Left forelimb (tissue), 1 donor: ENCODE measurements at places on chromosomes 13 and 19.
A peak's percentile ranks its signal among the peaks of the same experiment; 100 is the strongest.

- no peak for DNase-seq
Observed at GRCh38 chr13:110944121-110944967, 29.5 kb upstream of the ANKRD10 start.

DNA sequence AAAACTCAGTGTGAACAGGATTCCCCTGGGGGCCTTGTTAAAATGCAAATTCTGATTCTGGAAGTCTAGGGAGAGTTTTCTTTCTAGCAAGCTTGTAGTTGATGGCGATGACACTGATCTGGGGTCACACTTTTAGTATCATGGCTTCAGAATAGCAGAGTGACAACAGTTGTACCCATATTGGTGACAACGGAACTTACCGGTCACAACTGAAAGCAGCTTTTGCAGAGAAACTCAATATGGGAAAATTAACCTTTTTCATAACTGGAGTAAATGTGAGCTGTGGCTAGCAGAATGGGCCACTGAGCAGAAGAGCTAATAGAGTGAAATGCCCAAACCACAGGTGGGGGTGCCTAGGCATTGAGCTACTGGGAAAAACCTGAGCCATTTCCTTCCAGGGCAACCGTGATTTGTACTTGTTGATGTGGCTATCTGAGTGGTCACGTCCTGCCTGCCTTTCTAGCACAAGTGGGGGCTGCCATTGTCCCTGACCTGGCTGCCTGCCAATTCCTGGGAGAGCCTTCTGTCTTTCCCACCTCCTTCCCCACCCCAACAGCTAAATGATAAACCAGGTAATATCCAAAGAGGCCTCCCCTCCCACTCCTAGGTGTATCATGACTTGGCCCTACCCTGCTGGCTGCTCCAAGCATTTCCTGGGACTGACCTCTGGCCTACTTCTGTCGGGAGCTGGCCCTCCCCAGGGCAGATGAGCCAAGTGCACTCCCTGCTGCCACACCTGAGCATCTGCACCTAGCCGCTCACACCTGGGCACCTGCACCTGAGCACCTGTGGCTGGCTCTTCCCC is 1.7 kb upstream of the SLC10A2 start:
- no peak for DNase-seq

GRCh38 chr13:35213911-35214310 is 262.6 kb downstream of the MAB21L1 start:
- DNase-seq: no peak

DNA sequence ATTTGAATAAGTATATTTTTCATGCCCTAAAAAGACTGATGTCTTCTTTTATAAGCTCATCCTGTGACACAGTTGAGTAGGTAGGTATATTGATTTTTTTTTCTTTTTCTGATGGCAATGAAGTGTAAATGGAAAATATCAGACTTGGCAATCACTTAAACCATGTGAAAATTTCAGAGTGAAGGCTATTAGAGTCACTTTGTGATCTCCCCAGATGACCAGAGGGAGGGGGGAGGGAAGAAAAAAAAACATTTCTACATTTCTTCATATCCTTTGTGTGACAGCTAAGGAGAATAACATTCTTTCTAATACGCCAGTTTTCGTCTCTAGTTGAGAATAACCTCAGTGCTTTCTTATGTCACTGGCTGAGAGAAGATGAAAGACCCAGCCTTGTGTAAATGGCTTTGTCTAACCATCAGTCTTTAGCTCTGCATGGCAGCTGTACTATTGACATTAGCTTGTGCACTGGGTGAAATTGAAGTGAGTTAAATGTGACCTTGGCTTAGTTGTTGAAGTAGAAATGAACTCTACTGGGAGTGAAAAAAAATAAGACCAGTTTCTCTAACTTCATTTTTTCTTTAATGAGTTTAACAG is 332.1 kb upstream of the DACH1 start:
- DNase-seq: no peak

- peak; percentile 54 for DNase-seq
Observed at GRCh38 chr13:31105020-31105795, 56.5 kb downstream of the HSPH1 start.

DNA sequence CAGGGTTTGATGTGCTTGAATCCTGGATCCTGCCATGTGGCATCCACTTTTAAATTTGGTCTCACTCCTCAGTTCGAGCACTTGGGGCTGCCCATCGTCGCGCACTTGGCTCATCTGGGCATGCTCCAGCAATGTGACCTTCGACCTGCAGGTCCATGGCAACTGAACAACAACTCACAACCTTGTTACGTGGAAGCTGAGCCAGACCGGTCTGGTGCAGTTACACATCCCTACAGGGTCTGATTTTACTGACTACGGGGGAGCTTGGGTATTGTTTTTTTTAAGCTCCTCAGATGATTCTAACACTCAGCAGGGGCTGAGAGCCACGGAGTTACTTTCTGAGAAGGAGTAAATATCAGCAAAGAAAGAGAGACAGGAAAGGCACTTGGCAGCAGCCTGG is 769.6 kb downstream of the UQCRFS1 start:
- peak; percentile 37 for DNase-seq

DNA sequence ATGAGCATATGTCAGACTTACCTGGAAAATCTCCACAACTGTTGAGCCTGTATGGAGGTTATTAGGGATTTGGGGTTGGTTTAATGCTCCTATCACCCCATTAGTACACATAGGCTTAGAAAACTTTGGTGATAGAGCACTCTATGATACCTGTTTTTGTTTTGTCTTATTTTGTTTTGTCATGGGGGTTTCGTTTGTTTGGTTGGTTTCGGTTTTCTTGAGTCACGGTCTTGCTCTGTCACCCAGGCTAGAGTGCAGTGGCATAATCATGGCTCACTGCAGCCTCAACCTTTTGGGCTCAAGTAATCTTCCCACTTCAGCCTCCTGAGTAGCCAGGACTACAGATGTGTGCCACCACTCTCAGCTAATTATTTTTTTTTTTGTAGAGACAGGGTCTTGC is 70.0 kb downstream of the MZT1 start:
- no peak for DNase-seq

- DNase-seq: no peak
Observed at GRCh38 chr13:78382491-78382890, 220.9 kb downstream of the POU4F1 start.

- no peak for DNase-seq
Observed at GRCh38 chr19:19956434-19957075, 55.8 kb downstream of the ZNF93 start.

GRCh38 chr19:4986471-4986891 is 17.6 kb downstream of the KDM4B start:
- no peak for DNase-seq

DNA sequence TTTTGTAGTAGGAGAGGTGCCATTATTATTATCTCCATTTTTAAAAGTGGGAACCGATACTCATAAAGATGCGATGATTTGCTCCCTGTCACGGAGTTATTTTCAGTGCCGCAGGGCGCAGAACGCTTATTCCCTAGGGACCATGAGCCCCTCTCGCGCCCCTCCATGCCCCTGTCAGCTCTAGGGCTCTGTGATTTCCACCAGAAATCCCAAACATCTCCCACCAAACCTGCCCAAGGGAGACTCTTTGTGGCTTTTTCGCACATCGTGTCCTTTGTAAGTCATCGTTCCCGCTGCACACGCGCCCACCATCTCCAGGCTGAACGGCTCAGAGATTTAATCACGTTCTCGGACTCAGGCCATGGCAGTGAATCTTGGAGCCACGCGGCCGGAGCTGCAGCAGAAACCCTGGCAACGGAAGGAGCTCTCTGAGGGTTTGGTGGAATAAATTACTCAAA is 105.1 kb downstream of the DNAJC15 start:
- DNase-seq: peak; percentile 36

- DNase-seq: no peak
Observed at GRCh38 chr13:29502391-29503008, 93.0 kb downstream of the SLC7A1 start.

DNA sequence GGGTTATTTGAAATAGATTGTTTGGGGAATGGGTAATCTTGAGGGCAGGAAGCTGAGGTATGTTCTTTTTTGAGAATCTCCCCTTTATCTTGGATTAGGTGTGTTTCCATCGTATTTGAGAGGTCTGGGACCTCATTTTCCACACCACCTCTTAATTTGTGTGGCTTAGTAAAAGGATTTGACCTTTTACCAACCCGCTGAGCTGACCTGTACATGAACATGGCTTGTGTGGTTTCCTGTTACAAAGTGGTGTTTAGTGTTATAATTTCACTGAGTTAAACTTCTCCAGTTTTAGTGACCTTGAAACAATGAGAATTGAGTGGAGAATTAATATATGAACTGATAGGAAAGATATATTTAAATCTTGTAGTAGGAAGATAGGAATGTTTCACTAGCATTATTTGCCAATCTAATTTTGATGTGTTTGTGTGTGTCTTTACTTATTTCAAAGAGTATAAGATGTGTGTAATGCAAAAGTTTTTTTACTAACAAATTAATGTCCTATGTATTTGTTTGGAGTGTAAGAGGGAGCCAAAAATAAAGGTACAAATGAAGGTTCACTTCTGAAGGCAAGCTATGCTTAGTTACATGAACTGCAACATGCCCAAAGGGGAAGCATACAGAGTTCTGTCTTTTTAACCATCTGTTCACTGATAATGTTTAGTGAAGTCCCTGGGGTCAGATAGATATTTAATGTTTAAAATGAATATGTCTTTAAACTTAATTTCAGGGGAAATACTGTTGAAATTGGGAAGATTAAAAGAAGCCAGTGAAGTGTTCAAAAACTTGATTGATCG is 17.1 kb downstream of the NAA16 start:
- no peak for DNase-seq

DNA sequence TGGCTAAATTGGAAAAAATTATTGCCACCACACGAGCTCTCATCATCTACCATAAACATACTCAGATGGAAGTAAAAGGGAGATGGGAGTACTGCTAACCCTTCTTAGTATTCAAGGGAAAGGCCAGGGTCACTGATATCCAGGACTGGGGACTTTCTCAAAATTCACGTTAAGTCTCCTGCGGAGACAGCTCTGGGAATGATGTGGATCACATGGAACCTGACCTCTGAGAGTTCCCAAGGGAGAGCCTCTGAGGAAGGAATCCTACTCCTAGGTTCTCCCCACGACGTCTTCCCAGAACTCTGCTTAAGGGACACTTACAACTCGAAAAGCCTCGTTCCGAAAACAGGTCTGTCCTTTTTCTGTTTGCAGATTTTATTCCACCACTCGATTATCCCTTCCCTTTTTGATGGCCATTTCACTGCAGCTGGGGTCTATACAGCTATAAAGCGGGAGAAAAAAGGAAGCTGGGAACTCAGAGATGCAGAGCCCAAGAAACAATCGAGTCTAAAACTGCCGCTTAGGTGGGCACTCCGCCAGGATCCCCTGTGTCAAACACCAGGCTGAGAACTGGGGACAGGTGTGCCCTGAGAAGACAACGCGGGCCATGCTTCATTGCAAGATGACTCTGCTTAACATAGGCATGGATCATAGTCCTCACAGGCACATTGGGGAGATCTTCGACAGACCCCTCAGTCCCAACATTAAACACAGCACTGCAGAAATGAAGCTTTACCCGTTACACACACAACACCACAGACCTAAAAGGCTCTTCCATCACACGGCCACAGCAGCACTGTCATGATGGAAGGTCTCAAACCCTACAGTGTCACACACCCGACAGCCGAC is 823 bp upstream of the ZNF567 start:
- DNase-seq: peak; percentile 67

GRCh38 chr19:48340995-48341394 is 15.6 kb downstream of the EMP3 start:
- DNase-seq: no peak

DNA sequence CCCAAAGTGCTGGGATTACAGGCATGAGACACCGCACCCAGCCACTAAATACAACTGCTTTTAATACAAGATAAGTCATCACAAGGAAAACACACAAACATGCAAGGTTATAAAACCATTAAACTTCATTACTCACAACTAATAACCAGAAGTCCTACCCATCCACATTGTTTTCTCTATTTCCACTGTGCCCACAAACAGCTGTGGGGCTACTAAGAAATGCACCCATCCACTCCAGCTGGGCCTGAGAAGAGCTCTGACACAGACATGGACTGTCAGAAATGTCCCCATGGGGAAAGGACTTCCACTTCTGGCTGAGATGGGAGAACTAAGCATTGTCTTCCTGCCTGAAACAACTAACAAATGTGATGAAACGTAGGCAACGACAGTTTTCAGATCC is 17.2 kb downstream of the SAFB2 start:
- no peak for DNase-seq

DNA sequence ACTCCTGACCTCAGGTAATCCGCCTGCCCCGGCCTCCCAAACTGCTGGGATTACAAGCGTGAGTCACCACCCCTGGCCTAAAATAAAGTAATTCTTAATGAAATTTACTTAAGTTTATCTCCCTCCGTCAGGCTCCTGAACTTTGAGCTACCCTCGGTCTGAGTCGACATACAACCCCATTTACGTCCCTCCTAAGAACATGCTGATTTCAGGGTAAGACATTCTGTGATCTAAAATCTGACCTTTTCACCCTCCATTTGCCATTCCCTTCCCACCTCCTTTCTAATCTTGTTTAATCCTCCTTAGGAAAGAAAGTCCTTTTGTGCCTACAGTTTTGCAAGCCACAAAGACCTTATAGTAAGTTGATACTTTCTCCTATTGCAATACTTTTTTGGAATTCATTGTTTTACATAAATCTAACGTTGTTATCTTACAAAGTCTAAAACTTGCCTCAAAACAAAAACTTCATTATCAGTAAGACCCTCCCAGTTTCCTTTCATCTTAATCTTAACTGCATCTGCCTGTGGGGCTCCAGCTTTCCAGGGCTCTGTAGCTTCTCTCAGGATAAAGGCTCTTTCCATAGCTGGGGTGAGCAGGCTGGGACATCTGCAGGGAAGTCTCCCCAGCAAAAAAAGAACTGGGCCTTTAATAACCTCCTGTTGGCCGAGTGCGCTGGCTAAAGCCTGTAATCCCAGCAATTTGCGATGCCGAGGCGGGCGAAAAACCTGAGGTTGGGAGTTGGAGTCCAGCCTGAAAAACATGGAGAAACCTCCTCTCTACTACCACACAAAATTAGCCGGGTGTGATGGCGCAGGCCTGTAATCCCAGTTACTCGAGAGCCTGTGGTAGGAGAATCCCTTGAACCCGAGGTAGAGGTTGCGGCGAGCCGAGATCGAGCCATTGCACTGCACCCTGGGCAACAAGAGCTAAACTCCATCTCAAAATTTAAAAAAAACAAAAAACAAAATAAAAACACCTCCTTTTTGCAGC is 143.1 kb downstream of the ZNF737 start:
- DNase-seq: peak; percentile 63

GRCh38 chr13:110057052-110057451 is 249.9 kb downstream of the COL4A1 start:
- DNase-seq: no peak

- DNase-seq: no peak
Observed at GRCh38 chr19:34990578-34991192, 9.4 kb upstream of the GRAMD1A start.

- peak; percentile 78 for DNase-seq
Observed at GRCh38 chr13:43307921-43308433, 284.6 kb downstream of the DNAJC15 start.

- no peak for DNase-seq
Observed at GRCh38 chr13:73245246-73245645, 186.4 kb downstream of the KLF5 start.

- DNase-seq: no peak
Observed at GRCh38 chr13:51818276-51818675, 14.3 kb upstream of the DHRS12 start.

DNA sequence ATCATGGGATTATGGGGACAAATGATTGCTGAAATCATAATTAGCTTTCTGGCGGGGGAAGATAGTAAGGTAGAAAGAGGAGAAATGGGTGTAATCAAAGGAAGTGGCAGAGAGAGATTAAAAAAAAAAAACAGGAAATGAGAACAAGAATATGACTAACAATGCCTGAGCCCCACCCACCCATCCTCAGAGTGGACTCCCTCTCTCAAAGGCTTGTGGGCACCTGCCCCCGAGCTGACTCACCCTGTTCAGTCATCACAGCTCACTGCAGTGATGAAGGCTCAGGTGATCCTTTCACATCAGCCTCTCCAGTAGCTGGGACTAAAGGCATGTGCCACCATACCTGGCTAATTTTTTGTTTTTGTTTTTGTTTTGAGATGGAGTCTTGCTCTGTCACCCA is 26.4 kb upstream of the TPT1 start:
- DNase-seq: no peak
